Temporal lobe (tissue), 4 donors: ENCODE measurements at places on chromosomes 1 and 21. TPM values are rescaled to one million over a fixed set of nuclear protein-coding genes. Genes with fewer than 3 reads are reported as not detected.

The TPTE gene
- not detected for total RNA-seq

The MMP23B gene
- 0.74 TPM for total RNA-seq

The SLC22A15 gene
- total RNA-seq = 8.9 TPM

The CFHR1 gene
- total RNA-seq = 0.25 TPM

The ENO1 gene
- total RNA-seq = 223 TPM

The NOC2L gene
- total RNA-seq = 36.1 TPM

The RAP1GAP gene
- total RNA-seq = 22.6 TPM

The FCAMR gene
- not detected for total RNA-seq

The UTS2 gene
- not detected for total RNA-seq

The XCL2 gene
- total RNA-seq = not detected

The FAAH gene
- 17.0 TPM for total RNA-seq

The PLA2G5 gene
- total RNA-seq = 0.49 TPM
